ENCODE measurements at places on chromosomes 7 and 10. TPM values are rescaled to one million over a fixed set of nuclear protein-coding genes. Genes with fewer than 3 reads are reported as not detected.

GRCh38 chr7:134948246-134948645, 38.1 kb upstream of the AGBL3 start:
- DNase-seq: no peak

GRCh38 chr7:102841290-102841689, 71.5 kb upstream of the LRRC17 start:
- no peak for DNase-seq

DNA sequence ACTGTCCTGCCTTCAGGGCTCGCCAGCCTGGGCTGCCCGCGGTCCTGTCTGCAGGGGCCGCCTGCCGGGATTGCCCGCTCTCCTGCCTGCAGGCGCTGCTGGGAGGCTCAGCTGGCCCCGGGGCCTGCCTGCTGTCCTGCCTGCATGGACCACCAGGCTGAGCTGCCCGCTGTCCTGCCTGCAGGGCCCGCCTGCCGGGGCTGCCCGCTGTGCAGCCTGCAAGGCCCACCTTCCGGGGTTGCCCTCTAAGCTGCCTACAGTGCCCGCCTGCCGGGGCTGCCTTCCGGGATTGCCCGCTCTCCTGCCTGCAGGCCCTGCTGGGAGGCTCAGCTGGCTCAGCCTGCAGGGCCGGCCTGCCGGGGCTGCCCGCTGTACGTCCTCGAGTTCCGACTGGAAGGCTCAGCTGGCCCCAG, 164.4 kb downstream of the GLRX3 start:
- DNase-seq: no peak

GRCh38 chr10:32943854-32944661, 14.0 kb downstream of the ITGB1 start:
- DNase-seq: peak; percentile 44

- no peak for DNase-seq
Measured at GRCh38 chr10:4546500-4546899, 279.5 kb upstream of the AKR1E2 start.

GRCh38 chr7:140745266-140746058, 49.0 kb downstream of the NDUFB2 start:
- no peak for DNase-seq

DNA sequence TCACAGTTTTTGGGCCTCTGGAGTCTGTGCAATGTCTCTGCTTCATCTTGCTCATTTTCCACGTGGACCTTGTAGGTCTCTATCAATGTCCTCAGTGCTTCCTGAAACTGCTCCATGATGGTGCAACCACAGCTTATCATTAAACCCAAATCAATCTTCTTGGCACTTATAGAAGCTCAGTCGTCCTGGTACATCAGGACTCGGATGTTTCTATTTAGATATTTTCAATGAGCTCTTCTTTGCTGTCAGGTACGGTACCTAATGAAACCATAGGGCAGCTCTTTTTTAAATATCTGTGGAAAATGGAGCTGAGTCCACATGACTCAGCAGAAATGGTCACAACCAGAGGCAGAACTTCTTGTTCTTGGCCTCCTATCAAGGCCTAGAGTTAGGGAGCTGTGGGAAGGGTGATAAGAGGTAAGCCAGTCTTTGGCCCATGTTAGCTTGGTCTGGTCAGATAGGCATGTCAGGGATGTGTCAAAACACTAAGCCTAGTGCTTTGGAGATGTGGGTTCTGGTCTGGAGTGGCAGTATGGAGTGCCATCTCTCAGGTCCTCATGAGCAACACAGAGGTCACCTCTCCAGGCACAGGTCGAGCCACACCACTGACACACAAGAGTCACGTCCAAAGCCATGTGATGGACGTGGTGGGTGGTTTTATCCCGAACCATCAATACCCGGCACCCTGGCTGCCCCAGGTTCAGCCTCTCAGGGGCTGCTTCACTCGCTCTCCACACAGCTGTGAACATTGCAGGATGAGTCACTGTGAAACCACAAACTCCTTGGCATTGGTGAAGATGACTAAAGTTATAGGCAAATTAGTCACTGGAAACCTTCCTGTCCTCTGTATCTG, 87.0 kb downstream of the TBXAS1 start:
- peak; percentile 55 for DNase-seq

DNA sequence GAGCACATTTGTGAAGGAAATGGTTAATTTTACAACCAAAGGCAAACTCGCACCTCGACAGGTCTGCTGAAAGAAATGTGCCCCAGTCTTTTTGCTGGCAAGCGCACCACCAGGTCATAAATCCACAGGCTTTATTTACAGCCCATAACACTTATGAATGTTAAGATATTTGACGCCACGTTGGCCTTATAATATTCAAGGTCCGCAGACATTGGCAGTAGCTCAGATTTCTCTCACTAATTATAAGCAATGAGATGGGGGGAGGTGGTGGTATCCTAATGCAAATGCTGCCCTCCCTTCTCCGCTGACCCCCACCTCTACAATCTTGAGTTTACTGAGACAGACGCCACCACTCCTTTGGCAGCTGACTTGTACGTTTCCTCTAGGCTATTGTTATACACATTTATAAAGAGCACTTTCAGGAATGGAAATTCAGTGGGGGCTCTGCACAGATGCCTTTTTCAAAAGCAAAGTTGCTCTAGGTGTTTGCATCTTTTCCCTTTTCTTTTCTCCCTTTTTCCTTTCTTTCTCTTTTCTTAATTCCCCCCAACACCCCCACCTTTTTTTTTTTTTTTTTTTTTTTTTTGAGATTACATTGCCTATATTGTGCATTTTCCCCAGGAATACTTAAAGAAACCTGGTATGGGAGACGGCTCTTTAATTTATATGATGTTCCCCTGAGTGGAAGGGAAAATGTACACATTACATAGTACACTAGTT, 6.7 kb downstream of the TCF7L2 start:
- peak; percentile 35 for DNase-seq

Gene TMEM213
- total RNA-seq: not detected

Gene STRIP2
- total RNA-seq: not detected

Gene GCK
- total RNA-seq: not detected

All from transverse colon (tissue), 4 donors.